GM12864 (cell line): ENCODE measurements at places on chromosomes 12 and 14.

DNA sequence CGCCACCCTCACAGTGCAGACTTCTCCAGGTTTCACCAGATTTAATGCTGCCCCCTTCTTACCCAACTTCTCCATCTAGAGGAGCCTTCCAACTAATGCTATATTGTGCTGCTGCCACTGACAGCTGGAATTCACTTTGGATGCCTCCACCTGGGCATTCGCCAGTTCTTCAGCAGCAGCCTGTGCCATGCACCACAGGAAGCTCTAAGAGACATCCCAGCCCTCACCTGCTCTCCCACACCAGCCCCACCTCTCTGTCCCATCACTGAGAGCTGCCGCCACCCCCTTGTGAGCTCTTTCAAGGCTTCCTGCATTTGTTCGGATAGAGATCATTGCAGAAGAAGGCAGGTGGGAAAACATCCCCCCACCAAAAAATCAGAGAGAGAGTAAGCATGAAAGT, 4.6 kb upstream of the KRT2 start:
- DNase-seq: no peak

GRCh38 chr12:43807386-43807785, 1.3 kb upstream of the TWF1 start:
- DNase-seq: no peak

GRCh38 chr12:49564686-49565405, 3.1 kb downstream of the MCRS1 start:
- no peak for DNase-seq

GRCh38 chr14:102074415-102074964, 12.4 kb downstream of the HSP90AA1 start:
- DNase-seq: no peak

- DNase-seq: no peak
Observed at GRCh38 chr14:68526512-68527091, 266.3 kb downstream of the ZFP36L1 start.

GRCh38 chr14:89067293-89067972, 243.0 kb downstream of the TTC8 start:
- no peak for DNase-seq

DNA sequence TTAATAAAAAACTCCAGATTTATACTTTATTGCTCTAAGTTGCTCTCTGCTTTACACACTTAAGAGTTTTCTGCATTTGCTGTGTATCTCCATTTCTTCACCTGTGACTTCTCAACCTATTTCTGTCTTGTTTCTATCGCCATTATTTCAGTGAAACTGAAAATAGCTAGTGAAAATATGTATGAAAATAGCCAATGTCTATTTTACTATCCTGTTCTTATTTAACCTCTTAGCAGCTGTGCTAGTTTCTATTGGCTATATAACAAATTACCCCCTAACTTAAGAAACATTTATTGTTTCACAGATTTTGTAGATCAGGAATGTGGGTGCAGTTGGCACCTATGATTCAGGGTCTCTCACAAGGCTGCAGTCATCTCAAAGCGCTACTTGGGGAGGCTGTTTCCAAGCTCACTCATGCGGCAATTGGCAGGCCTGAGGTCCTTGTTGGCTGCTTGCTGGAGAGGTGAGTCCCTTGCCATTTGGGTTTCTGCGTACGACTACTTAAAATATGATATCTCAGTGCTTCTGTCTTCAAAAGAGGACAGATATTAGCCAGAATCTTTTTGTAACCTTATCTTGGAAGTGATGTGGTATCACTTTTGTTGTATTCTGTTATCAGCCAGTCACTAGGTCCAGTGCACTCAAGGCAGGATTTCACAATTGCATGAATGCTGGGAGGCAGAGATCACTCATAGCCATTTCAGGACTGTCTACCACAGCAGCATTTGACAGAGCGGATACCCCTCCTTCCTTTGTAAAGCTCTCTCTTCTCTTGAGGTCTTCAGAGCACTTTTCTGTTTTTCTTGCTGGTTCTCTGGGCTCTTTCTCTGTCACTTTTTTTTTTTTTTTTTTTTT, 7.2 kb downstream of the ERC1 start:
- no peak for DNase-seq

DNA sequence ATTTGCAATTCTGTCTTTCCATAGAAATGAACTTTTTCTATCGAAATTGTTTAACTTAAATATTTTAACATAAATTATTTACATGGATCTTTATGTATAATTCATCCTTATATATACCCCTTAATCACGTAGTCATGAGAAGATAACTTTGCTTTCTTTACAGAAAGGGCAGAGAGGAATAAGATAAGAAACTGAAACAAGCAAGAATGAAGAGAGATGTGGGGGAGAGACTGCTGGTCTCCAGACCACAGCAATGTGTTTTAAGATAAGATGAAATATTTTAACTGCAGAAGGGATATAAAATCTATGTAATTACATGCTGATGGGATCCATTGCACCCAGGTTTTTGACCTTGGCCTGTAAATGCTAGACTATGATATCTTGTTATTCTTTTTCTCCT, 34.7 kb upstream of the DNM1L start:
- DNase-seq: no peak

- DNase-seq: no peak
Observed at GRCh38 chr14:96573473-96574100, 71.4 kb downstream of the PAPOLA start.

DNA sequence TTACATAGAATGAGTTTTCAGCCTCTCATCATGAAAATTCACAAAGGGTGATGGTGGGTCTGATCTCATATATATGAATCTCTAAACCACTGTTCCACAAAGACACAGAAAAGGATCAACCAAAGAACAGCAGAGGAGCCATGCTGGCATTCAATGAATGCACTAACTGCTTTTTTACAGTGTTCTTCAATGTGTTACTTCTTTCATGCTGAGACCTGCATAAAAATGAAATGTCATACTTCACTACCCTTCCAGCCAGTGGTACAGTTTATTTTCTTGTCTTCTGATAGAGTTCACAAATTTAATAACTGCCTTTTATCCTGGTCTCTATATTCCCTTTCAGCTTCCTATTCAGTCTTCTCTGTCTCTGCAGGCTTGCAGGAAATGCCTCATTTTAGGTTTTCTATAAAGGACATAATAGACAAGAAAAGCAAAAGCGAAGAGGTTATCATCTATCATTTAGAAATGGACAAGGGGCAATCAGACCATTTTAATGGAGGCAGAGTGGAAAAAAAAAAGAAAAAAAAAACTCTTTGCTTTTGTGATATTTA, 836.7 kb upstream of the FOXG1 start:
- DNase-seq: no peak

GRCh38 chr12:13090054-13090453, 13.4 kb downstream of the GSG1 start:
- no peak for DNase-seq

GRCh38 chr14:77011245-77011644, 17.3 kb downstream of the IRF2BPL start:
- no peak for DNase-seq

- no peak for DNase-seq
Observed at GRCh38 chr14:74575936-74576335, 36.1 kb downstream of the LTBP2 start.

DNA sequence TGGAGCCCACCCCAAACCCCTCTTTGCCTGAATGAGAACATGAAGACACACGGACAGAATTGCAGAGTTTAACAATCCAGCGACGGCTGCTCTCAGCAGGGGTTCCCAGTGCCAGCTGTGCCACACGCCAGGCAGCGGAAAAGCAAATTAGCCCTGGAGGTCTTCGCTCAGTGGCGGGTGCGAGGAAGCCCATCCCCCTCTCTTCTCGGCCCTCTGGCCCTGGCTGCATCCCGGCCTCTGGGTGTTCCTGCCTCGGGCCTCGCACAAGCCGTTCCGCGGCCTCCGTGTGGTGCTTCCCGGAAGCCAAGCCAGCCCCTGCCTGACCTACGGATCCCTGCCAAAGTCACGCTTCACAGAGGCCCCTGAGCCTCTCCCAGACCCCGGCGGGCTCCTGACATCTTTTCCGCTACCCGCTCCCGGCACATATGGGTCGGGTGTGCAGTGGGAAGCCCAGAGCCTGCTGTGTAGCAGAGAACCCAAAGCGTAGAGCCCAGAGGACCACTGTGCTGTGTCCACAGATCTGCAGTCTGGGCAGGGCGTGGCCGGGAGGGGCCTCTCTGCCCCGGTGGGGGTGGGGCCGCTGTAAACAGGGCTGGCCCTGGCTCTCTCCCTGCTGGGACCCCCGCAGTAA, 70.7 kb upstream of the GALNT9 start:
- DNase-seq: no peak

GRCh38 chr12:44369998-44370397, 506.1 kb downstream of the NELL2 start:
- no peak for DNase-seq

- no peak for DNase-seq
Observed at GRCh38 chr12:76738824-76739579, 24.9 kb upstream of the ZDHHC17 start.

DNA sequence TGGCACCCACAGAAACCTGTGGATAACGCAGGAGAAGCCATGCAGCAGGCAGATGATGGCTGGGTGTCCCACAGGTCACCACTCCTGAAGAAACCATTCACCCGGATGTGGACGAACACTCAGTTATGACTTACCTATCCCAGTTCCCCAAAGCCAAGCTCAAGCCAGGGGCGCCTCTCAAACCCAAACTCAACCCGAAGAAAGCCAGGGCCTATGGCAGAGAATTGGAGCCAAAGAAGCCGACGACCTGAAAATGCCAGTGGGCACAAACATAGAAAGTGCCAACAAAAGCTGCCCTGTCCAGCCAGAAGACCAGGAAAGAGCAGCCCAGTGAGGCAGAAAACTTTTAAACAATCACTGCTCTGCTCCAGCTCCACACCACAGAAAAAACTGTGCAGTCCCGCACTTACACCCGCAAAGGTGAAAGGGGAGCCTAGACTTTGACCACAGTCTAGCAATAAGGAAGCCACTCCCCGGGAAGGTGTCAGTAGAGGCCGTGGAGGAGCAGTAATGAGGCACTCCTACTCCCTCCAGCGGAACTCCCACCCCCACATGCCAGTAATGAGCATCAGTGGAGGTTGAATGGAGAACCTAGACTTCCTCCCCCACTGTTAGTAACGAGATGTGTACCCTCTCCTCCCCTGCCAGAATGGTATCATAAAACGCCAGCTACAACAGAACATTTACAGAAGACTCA, 6.0 kb upstream of the ACVRL1 start:
- no peak for DNase-seq

- DNase-seq: no peak
Observed at GRCh38 chr12:3727877-3728632, 24.9 kb downstream of the CRACR2A start.

DNA sequence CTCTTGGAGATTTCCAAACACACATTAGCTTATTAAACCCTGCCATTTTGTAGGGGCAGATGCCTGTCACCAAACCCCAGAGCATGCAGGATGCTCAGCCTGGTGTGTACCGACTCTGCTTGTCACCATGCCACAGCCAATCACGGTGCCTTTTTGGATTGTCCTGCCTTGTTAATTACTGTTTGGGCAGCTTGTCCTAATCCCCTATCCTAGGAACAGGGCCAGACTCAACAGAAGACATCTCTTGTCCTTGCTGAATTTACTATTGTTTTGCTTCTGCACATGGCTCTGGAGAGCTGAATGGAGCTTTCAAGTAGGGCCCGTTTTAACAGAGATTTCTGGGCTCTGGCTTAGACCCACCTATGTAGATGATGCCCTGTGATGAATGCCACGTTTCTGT, 388.5 kb downstream of the AACS start:
- DNase-seq: no peak

- DNase-seq: no peak
Observed at GRCh38 chr12:2613326-2614073, 181.3 kb upstream of the FKBP4 start.

GRCh38 chr14:67207810-67208209, 18.6 kb downstream of the GARIN2 start:
- DNase-seq: no peak

DNA sequence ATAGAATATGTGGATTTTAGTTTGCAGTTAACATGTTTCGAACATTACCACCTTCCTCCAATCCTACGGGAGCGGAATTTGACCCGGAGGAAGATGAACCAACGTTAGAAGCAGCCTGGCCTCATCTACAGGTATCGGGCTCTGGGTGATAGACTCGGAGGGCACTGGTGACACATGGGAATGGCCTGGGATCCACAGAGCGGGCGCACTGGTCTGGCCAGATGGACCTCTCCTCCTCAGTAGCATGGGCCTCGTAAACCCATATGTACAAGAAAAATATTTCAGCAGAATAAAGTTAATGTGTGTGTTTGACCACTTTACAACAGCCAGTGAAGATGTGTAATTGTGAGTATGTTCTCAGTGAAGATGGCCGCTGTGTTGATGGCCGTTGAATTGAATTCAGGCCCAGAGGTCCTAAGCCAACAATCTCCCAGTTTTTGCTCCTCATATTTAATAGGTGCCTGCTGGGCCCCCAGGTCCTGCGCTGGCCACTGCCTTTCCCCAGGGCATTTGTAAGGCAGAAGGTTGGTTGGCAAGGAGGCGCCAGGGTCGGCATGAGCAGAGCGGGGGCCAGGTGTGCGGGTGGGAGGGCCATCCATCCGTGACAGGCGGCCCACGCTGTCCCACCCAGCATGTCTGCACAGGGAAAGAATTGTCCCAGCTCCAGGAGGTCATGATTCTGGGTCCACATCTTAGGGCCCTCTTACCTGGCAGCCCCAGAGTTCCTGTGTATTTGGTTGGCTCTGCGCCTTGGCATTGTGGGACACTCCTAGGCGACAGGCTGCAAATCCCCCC, 82.0 kb upstream of the DYNC1H1 start:
- no peak for DNase-seq

- DNase-seq: no peak
Observed at GRCh38 chr12:56128670-56129205, 671 bp downstream of the ESYT1 start.

DNA sequence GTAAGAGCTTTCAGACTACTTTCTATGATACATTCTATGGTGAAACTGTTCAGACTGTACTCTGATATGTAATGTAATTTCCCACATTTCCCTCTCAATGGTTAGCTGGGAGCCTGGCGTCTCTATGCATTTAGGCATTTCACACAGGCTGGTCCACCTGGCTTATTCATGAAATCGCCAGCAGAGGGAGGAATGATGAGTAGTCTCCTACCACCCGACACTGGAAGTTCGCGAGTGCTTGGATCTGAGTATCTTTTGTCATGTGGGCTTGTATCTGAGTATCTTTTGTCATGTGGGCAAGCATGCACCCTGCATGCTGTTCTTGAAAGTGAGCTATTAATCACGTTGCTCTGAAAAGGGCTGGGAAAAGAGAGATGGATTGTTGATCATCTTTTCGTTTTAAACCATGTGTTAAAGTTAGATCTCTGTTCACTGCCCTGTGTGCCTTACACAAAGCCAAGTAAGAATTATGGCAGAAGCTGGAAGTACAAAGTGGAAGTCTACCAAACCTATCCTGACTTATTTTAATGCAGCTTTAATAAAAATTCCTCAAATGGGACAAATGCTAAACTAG, 235.0 kb downstream of the ATP23 start:
- DNase-seq: no peak

- DNase-seq: no peak
Observed at GRCh38 chr12:32922546-32923297, 26.1 kb upstream of the PKP2 start.

GRCh38 chr14:103064978-103065377, 7.6 kb upstream of the CDC42BPB start:
- no peak for DNase-seq

DNA sequence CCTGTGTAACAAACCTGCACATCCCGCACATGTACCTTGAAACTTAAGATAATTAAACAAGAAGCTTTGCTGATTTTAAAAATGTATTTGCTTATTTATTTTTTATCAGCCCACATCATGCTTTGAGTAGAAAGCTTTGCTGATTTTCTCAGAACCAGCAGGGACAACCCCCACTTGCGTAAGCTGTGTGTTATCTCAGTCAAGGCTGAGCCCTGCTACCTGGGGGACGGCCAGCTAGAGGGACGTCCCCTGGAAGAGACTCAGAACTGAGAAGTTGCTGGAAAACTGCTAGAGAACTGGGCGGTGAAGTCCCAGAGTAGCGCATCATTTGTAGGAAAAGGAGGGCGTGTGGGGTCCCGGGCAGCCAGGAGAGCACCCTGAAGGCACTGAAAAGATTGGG, 4.1 kb upstream of the PLEK2 start:
- no peak for DNase-seq
